ENCODE measurements at places on chromosomes 6 and 20. TPM values are rescaled to one million over a fixed set of nuclear protein-coding genes. Genes with fewer than 3 reads are reported as not detected.

The ASF1A gene
- total RNA-seq, result 31.4 TPM

DNA sequence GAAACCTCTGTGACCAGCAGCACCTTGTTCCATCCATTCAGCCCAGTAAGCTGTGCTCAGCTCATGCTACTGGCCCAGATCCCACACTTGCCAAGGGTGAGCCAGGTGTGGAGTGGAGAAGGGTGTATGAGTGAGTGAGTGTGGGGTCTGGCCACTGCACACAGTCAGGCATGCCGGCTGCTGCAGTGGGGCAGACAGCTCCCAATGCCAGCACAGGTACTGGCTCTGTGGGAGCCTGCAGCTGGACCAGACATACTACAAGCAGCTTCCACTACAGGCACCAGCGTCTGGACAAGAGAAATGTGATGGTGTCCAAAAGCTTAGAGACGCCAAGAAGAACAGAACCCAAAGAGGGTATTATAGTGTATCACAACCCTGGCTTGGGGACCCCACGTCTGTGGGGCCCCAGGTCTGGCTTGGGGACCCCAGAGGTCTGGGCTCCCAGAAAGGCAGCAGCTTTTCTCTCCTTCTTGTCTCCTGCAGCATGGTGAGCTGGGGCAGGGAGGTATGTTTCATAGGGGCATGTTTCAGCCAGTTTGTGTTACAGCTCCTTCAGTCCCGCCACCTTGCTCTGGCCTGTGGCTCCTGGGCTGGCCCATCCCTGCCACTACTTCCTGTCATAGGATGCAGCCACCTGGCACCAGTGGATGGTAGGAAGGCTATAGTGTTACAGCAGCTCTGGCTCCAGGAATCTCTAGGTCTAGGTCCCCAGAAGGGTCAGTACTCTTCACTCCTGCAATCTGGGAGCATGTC is 152.4 kb upstream of the HSF2 start:
- DNase-seq, result no peak

DNA sequence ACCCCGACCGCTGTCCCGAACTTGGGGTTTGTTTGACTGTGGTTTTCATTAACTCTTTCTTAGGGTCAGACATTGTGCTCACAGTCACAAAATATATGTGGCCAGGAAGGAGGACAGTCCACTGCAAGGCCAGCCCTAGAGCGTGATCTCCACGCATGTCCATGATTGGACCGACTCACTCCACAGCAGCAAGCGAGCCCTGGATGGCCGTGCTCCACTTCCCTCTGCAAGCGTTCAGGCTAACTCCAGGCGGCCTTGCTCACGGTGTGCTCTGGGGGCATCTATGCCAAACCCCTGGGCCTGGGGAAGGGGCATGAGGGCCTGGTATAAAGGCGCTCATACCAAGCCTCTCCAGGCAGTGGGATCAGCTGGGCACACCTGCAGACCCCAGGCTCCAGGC is 5.6 kb downstream of the DACT2 start:
- no peak for DNase-seq

- no peak for DNase-seq
Measured at GRCh38 chr20:2713285-2713684, 20.7 kb downstream of the EBF4 start.

DNA sequence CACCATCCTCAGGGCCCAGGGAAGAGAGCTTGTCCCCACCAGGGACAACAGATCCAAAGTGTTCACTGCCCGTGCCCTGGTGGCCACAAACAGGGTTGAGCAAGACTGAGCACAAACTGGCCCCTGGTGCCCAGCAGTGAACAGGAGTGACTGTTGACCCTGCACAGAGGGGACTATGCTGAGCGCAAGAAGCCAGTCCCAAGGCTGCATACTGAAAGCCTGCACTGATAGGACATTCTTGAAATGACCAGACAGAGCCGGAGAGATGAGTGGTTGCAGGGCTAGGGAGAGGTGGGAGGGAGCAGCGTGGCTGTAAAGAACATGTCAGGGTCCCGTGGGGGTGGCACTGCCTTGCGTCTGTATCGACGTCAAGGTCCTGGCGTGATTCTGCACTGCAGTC is 2.9 kb upstream of the FNDC11 start:
- no peak for DNase-seq

- DNase-seq, result no peak
Measured at GRCh38 chr6:169171951-169172350, 81.7 kb downstream of the THBS2 start.

DNA sequence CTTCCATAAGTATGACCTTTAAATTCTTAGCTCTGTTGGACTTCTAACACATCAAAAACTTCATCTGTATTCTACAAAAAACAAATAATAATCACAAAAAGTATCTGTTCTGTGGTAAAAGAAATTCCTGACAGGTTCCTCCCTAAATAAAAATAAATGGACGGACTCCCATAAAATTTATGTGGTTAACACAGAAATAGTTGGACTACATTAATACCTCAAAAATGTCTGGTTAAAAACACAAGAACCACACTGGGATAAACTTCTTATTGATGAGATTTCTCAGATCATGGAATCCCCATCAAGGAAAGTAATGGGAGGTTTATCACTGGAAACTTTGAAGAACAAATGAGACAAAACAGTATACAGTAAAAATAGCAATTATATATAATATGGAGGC is 172.4 kb downstream of the MOXD1 start:
- no peak for DNase-seq

DNA sequence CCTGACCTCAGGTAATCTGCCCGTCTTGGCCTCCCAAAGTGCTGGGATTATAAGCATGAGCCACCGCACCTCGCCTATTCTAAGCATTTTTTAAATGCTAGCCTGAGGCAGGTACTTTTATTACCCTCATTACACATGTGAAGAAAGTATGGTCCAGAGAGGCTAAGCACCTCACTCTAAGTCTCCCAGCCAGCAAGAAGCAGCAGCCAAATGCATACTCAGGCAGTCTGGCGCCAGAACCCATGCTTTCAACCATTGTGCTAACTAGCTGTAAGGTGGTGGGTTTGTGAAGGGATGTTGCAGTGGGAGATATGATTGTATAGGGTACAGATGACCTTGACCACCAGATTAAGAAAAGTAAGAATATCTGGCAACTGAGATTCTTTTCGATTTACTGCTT is 26.1 kb upstream of the RIPOR2 start:
- no peak for DNase-seq

GRCh38 chr6:224350-224749 is 67.9 kb upstream of the DUSP22 start:
- DNase-seq, result no peak

The MLN gene
- not detected for total RNA-seq

The CDS2 gene
- total RNA-seq, result 23.2 TPM

The SLA2 gene
- total RNA-seq, result 44.1 TPM

DNA sequence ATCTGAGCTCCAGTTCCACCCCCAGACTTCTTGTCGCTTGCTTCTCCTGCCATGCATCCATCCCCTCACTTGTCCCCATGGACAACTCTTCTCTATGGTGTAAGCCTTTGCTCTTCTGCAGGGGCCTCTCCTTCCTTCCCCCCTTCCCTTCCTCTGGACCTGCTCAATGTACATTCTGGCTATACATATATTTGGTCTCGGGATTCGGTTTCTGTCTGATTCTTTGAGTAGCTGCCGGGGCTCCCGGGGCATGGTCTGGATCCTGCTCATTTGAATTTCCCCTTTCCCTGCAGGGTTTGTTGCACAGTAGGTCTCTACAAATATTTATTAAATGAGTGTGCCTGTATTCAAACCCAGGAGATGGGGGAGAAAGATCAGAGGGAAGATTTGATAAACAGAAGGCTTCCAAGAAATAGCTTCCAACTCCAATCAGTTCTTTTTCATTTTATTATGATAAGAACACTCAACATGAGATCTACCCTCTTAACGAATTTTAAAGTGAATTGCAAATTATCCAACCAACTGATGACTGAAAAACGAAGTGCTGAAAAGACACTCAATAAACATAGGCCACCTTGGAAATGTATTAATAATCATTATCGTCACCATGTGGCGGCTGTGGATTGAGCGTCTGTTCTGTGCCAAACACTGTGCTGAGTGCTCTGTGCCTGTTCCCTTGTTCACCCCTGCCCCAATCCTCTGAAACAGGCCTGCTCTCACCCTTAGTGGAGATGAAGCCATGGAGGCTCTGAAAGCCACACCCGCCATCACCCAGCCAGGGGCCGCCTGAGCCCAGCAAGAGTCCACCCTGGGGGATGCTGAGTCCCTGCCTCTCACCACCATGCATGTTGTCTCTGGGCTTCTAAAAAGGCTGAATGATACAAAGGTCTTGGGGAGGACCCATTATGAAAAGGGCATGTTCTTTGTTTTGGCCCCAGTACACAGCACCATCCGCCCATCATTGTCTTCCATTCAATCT is 34.3 kb upstream of the APCDD1L start:
- DNase-seq, result no peak

DNA sequence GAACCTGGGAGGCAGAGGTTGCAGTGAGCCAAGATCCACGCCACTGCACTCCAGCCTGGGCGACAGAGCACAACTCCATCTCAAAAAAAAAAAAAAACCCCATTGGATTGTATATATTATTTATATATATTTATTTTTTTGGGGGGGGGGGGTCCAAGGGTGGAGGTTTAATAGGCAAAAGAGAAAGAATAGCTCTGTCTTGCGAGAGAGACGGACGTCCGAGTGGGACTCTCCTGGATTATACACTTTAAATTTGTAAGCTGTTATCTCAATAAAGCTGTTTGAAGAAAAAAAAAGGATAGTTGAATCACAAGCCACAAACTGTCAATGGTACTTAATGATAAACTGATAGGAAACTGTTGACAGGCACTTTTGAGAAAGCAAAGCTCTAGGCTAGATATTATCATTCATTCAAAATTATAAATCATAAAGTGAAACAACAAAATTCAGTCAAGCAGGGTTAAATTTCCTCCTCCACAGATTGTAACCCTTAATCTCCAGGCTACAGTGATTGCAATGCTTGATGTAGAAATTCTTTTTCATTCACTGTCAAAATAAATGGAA is 20.3 kb downstream of the EIF2S2 start:
- no peak for DNase-seq

GRCh38 chr6:113825781-113826180 is 31.4 kb upstream of the MARCKS start:
- no peak for DNase-seq

DNA sequence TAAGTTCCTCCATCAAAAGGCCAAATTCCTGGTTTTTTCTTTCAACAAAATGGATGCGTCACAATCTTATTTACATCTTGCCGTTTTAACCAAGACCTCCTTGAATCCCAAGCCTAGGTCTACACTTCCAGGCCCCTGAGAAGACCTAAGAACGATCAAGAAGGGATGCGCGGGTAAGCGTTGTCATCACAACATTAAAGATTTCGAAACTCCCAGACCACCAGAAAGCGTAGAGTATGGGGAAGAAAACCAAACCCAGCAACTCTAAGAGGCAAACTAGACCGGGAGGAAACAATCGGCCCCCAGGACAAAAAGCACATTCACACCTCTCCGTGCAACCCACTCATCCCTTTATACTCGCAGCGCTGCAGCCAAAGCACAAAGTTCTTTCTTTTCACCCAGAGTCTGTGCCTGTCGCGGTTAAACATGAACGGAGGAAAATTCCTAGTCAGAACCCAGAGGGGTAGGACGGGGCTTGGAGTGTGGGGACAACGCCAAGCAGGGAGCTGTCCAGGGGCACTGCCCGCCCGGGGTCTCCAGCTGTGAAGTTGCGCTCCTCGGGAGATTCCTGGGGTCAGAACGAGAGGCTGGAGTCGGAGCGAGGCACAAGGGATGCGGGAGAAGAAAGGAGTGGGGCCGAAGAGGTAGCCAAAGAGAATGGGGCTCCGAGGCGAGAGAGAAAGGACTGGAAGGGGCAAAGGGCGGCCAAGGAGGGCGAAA is 725 bp downstream of the OSER1 start:
- peak; percentile 48 for DNase-seq

DNA sequence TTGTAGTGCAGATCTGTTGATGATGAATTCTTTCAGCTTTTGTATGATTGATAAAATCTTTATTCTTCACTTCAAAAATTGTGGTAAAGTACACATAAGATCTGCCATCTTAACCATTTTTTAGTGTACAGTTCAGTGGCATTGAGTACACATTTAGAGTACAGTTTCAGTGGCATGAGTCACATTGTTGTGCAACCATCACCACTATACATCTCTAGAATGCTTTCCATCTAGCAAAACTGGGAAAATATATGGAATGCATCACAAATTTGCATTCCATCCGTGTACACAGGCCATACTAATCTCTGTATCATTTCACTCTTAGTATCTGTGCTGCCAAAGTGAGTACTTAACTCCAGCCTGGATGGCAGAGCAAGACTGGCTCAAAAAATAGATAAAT is 28.7 kb downstream of the SIRPD start:
- DNase-seq, result no peak

The NRSN1 gene
- total RNA-seq, result not detected

The C20orf141 gene
- not detected for total RNA-seq

The HDGFL1 gene
- total RNA-seq, result not detected

The GHRH gene
- total RNA-seq, result not detected

- peak; percentile 36 for DNase-seq
Measured at GRCh38 chr6:15299430-15300131, 53.7 kb downstream of the JARID2 start.

The ADGRF1 gene
- not detected for total RNA-seq

The NHLRC1 gene
- 0.25 TPM for total RNA-seq

- no peak for DNase-seq
Measured at GRCh38 chr6:138963119-138963518, 24.9 kb downstream of the REPS1 start.

DNA sequence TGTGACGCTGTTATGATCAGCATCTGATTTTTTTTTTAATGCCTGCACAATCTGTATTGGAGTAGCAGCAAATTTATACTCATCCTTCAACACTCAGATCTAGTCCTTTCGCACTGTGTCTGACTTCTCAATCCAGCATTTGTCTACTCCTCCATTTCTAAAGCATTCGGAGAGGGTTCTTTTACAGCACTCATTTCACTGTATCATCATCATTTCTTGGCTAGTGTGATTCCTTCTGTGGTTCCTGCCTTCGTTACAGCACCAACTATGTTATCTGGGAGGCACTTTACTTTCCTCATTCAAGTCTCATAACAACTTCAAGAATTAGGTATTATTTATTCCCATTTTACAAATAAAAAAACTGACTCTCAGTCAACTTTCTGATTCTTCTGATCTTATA is 18.0 kb downstream of the NUDT3 start:
- DNase-seq, result no peak

GRCh38 chr6:64062960-64063683 is 427.5 kb downstream of the PHF3 start:
- DNase-seq, result no peak

The PRSS35 gene
- not detected for total RNA-seq

GRCh38 chr6:93040375-93040774 is 379.0 kb downstream of the EPHA7 start:
- DNase-seq, result no peak

The SYNGAP1 gene
- 42.2 TPM for total RNA-seq

- DNase-seq, result no peak
Measured at GRCh38 chr6:2114100-2114499, 131.3 kb downstream of the GMDS start.

The DPM1 gene
- 64.8 TPM for total RNA-seq

GRCh38 chr6:49551078-49551865 is 804 bp downstream of the C6orf141 start:
- DNase-seq, result no peak

Measured in activated naive CD4-positive, alpha-beta T cell treated with anti-CD3 and anti-CD28 coated beads for 36 hours (primary cell).